Smooth muscle cell of bladder (primary cell): ENCODE measurements at places on chromosomes 16 and 17. TPM values are rescaled to one million over a fixed set of nuclear protein-coding genes. Genes with fewer than 3 reads are reported as not detected.

Gene HAS3
- 2.4 and 7.6 TPM in 2 replicates for total RNA-seq

Gene PMP22
- total RNA-seq, result 130 and 170 TPM in 2 replicates

Gene CCDC40
- 4.4 and 4.5 TPM in 2 replicates for total RNA-seq

Gene TAT
- not detected in 2 replicates for total RNA-seq

Gene KRTAP2-1
- total RNA-seq, result not detected in 2 replicates

Gene SLC5A11
- total RNA-seq, result under 0.01 TPM in 1 of 2 replicates, not detected in the other

Gene MYH13
- under 0.01 and 0.09 TPM in 2 replicates for total RNA-seq

Gene ACSM3
- total RNA-seq, result 0.71 and 0.83 TPM in 2 replicates

Gene TLCD3B
- 0.09 TPM in 1 of 2 replicates, not detected in the other for total RNA-seq

Gene KCNH4
- total RNA-seq, result under 0.01 TPM in 1 of 2 replicates, not detected in the other

Gene KLHL10
- 0.43 and 0.55 TPM in 2 replicates for total RNA-seq

Gene CACNG3
- total RNA-seq, result not detected in 2 replicates

Gene TIGD7
- total RNA-seq, result 2.6 and 4.6 TPM in 2 replicates

Gene KRTAP1-1
- total RNA-seq, result not detected in 2 replicates

Gene CTRL
- 0.74 and 0.85 TPM in 2 replicates for total RNA-seq

Gene NPIPB8
- 0.55 TPM in 1 of 2 replicates, not detected in the other for total RNA-seq

Gene SLFN14
- total RNA-seq, result not detected in 2 replicates

Gene CDH5
- total RNA-seq, result under 0.01 and 0.83 TPM in 2 replicates

Gene ZSCAN32
- 9.5 TPM in 2 replicates for total RNA-seq

Gene JUP
- 13.8 and 14.1 TPM in 2 replicates for total RNA-seq

Gene CACNG1
- total RNA-seq, result not detected in 2 replicates

Gene PRR29
- total RNA-seq, result 0.28 and 0.57 TPM in 2 replicates
